ENCODE measurements at places on chromosomes 3 and 15.

GRCh38 chr3:23938688-23939087, 6.4 kb upstream of the NR1D2 start:
- no peak for DNase-seq

DNA sequence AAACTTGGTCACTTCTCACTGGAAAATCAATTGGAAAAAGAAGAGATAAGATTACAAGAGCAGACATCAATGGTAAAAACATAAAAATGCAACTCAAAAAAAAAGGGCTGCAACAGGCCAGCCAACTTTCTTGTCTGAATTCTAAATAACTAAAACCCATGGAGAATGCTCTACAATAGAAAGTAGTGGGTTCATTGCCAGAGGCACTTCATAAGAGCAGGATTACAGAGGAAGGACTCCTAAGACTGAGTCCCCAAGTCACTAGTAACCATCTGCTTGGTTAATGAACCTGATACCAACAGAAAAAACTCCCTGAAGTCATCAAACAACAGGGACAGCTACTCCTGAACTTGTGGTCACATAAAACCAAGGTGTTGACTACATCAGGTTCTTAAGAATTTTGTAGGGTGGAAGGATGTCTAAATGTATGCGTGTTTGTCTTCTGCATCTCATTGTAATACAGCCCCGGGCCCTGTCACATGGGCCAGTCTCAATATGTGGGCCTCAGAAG, 148.6 kb downstream of the IMPG2 start:
- no peak for DNase-seq

DNA sequence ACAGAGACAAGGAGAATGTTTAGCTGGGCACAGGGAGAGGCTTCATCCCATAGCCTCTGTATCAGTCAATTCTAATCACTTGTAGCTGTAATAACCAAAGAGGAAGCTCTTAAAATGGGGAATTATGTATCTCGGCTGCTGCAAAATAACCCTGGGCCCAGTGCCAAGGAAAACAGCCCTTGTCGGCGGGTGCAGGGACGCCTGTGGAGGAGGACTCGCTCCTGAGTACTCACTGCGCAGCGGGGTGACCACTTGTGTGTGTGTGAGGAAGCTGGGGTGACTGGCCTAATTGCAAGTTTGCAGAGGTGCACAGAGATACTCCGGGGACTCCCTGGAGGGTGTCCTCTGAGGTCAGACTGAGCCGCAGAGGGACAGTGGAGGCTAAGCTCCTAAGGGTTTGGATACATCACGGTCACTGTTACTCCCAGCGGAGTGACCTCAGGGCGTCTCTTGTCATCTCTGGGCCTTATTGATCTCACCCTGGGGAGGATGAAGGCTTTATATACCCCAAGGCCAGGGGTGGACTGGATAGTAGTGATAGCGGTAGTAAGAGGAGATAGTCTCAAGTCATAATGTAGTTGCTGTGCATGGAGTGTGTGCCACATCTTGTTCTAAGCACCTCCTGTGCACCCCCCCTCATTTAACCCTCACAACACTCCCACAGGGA, 37.2 kb downstream of the SLC6A6 start:
- peak; percentile 64 for DNase-seq

DNA sequence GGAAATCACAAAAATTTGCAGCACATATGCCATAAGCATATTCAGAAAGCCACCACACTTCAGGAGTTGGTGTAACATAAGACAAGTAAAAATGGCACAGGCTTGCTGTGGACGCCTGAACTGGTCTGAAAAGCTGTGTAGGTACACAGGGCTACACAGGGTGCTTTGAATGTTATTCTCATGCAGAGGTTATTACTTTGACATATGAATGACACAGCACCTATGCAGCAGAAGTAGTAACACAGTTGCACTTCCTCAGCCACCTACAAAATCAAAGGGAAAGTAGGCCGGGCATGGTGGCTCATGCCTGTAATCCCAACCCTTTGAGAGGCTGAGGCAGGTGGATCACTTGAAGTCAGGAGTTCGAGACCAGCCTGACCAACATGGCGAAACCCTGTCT, 54.5 kb downstream of the OSBPL10 start:
- DNase-seq, result no peak

- no peak for DNase-seq
These were observed 1.7 kb downstream of the TBC1D5 start for GRCh38 chr3:17740721-17741141.
